ENCODE measurements at places on chromosomes 3 and 15. TPM values are rescaled to one million over a fixed set of nuclear protein-coding genes. Genes with fewer than 3 reads are reported as not detected.

Gene SAMD7
- not detected for total RNA-seq

Gene STAG1
- total RNA-seq, result 44.7 TPM

Gene KLHL40
- total RNA-seq, result not detected

Gene CA12
- 89.6 TPM for total RNA-seq

Gene EIF4A2
- total RNA-seq, result 375 TPM

Gene CCR8
- total RNA-seq, result not detected

Gene ITPKA
- total RNA-seq, result not detected

Gene TMA7
- 251 TPM for total RNA-seq

Gene IL5RA
- not detected for total RNA-seq

Gene THRB
- 22.8 TPM for total RNA-seq

- no peak overlapping the region for H3K27ac ChIP-seq
- no peaks in the 10 kb centered on the region for H3K27me3 ChIP-seq
- no peaks in the 10 kb centered on the region for H3K4me1 ChIP-seq
- no peaks in the 10 kb centered on the region for H3K36me3 ChIP-seq
- H3K4me3 ChIP-seq, result no peak overlapping the region
Observed at GRCh38 chr3:181613191-181613590, 98.5 kb upstream of the SOX2 start.

DNA sequence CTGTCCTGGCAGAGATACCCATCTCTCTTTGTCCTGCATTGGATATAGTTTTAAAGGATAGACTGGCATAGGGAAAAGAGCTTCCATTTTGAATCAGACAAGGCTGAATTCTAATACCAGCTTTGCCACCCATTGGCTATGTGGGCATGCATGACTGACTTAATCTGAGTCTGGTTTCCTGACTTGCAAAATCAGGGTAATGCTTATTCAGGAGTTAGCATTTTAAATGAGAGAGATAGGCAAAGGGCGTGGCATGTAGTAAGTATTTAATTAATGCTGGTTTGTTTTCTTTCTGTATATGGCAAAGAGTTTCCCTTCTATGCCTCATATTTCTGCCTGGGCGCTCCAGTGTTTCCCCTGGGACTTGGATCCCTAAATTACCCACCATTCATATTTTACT, 492.9 kb downstream of the IGSF11 start:
- no peak overlapping the region for H3K4me3 ChIP-seq
- H3K4me1 ChIP-seq, result no peaks in the 10 kb centered on the region
- no peaks in the 10 kb centered on the region for H3K36me3 ChIP-seq
- no peak for DNase-seq

- DNase-seq, result no peak
- no peaks in the 10 kb centered on the region for H3K36me3 ChIP-seq
- peaks cover 18% of the 10 kb centered on the region for H3K4me1 ChIP-seq
- H3K27me3 ChIP-seq, result no peaks in the 10 kb centered on the region
- H3K27ac ChIP-seq, result no peak overlapping the region
- peak overlapping the region; percentile 46 for H3K4me3 ChIP-seq
Observed at GRCh38 chr3:112302881-112303763, 9.1 kb upstream of the SLC9C1 start.

- H3K4me1 ChIP-seq, result no peaks in the 10 kb centered on the region
- no peaks in the 10 kb centered on the region for H3K27me3 ChIP-seq
- DNase-seq, result no peak
- H3K36me3 ChIP-seq, result no peaks in the 10 kb centered on the region
Observed at GRCh38 chr15:72592097-72592496, 62.4 kb upstream of the GOLGA6B start.

DNA sequence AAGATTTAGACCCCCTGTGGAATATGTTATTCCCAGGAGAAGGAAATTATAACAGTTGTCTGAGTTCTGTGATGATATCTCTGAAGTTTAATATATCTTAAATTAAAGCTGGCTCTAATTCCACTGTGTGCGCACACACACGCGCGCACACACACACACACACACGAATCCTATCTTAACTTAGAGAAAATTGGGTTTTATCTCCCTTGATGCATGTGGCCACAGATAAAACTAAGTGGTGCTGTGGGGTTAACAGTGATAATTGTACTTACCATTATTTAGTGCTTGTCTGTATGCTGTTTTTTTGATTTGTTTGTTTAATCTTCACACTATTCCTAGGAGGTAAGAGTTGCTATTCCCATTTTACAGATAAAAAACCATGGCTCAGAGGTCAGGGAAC, 7.4 kb downstream of the EEFSEC start:
- H3K4me3 ChIP-seq, result no peak overlapping the region
- no peaks in the 10 kb centered on the region for H3K27me3 ChIP-seq
- no peaks in the 10 kb centered on the region for H3K4me1 ChIP-seq
- DNase-seq, result no peak
- no peak overlapping the region for H3K27ac ChIP-seq

GRCh38 chr3:168534761-168535160, 439.0 kb upstream of the GOLIM4 start:
- H3K36me3 ChIP-seq, result no peaks in the 10 kb centered on the region
- no peaks in the 10 kb centered on the region for H3K4me1 ChIP-seq
- no peak overlapping the region for H3K27ac ChIP-seq
- no peak overlapping the region for H3K4me3 ChIP-seq
- DNase-seq, result no peak

DNA sequence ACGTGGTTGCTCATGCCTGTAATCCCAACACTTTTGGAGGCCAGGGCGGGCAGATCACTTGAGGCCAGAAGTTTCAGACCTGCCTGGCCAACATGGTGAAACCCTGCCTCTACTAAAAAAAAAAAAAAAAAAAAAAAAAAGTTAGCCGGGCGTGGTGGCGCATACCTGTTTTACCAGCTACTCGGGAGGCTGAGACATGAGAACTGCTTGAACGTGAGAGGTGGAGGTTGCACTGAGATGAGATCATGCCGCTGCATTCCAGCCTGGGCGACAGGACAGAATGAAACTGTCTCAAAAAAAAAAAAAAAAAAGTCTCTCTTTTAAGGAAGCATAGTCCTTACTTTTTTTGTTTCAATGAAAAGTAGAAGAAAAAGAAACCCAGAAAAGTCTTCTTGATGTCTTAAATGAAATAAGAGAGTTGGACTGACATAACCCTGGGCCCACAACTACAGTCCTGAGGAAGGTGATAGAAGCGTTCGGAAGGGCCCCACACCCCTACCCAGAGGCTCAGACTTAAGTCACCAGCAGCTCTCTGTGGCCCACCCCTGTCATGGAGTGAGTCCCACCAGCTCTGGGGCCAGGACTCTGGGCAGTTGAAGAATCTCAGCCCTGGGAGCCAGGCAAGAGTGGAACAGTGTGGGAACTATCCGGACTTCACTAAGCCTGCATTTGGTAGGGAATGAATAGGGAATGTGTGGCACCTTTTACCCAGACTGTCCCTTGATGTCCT, 2.6 kb downstream of the NME9 start:
- H3K4me1 ChIP-seq, result peaks cover 22% of the 10 kb centered on the region
- no peaks in the 10 kb centered on the region for H3K27me3 ChIP-seq
- no peak overlapping the region for H3K4me3 ChIP-seq
- peak; percentile 71 for DNase-seq

DNA sequence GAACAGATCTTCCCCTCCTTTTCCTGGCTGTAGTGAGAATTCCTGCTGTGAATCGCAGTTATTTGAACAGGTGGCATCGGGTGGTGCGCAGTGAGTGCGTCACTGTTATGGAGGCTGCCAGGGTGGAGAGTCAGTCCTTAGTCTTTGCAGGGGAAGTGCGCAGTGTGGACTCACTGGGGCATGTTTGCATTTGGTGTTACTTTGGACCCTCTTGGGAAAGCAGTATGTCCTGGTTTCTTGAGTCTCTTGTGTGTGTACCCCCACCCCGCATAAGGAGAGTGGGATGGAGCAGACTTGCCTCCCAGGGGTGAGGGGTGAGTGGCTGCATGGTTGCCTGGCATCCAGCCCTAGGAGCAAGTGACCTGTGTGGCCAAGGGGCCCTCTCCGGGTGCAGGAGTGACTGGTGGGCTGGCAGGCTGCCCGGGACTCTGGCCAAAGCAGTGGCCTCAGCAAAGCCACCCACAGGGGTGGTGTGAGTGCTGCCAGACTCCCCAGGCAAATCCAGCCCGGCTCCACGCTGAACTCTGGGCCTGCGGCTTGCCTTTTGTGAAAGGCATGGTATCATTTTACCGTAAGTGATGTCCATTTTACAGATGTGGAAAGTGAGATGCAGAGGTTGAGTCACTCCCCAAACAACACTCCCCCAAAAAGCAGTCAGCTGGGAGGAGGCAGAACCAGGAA, 46.4 kb downstream of the DNASE1L3 start:
- H3K4me3 ChIP-seq, result no peak overlapping the region
- peaks cover 25% of the 10 kb centered on the region for H3K36me3 ChIP-seq
- H3K27ac ChIP-seq, result peak overlapping the region; percentile 42
- DNase-seq, result no peak
- no peaks in the 10 kb centered on the region for H3K27me3 ChIP-seq

- DNase-seq, result no peak
- no peak overlapping the region for H3K27ac ChIP-seq
- no peaks in the 10 kb centered on the region for H3K4me1 ChIP-seq
- H3K27me3 ChIP-seq, result no peaks in the 10 kb centered on the region
- H3K36me3 ChIP-seq, result no peaks in the 10 kb centered on the region
Observed at GRCh38 chr3:133487204-133487603, 86.3 kb upstream of the CDV3 start.

DNA sequence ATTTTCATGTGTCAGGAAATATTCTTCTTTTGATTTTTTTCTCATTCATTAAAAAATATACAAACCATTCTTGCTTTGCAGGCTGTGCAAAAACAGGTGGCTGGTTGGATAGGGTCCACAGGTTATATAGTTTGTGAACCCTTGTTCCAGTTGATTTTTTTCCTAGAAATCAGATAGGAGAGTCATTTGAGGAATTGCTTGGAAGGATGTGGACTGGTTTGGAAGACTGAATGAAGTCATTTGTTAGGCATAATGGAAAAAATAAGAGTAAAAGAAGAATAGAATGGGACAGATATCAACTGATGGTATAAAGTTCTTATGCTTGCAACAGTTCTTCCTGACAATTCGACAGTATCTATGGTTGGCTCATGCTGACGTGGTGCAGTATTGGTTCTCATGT, 189.4 kb downstream of the PTPRG start:
- peaks cover 10% of the 10 kb centered on the region for H3K4me1 ChIP-seq
- no peaks in the 10 kb centered on the region for H3K27me3 ChIP-seq
- H3K4me3 ChIP-seq, result no peak overlapping the region
- no peak for DNase-seq
- H3K27ac ChIP-seq, result no peak overlapping the region

DNA sequence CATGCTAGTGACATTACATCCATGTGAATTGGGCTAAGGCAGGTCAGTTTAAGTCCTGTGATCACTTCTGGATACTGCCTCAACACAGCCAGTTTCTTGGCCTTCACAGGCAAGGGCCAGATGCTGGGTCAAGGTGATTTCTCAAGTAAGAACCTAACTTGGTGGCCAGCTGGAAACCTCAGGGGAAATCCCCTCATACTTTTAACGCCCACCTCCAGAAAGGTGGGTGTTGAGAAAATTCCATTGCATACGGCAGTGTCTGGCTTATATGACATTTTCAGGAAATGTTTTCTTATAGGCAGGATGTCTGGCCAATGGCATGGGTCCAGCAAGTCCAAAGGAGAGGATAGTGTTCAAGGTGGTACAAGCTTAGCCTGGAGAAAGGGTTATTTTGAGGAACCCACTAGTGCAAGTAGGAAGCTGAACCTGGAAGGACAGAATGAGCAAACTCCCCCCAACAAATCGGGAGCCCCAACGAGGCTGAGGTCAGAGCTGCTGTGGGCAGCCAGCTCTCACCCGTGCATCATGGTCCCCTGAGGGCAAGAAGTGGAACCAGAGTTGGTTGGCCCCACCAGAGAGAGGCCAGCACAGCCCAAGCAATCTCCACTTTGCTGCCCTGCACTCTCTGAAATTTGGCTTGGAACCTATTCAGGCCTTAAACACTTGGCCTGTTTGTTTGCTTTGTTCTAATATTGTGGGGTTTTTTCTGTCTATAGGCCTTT, 135.4 kb downstream of the PDE8A start:
- H3K27me3 ChIP-seq, result no peaks in the 10 kb centered on the region
- H3K4me3 ChIP-seq, result no peak overlapping the region
- no peaks in the 10 kb centered on the region for H3K4me1 ChIP-seq

GRCh38 chr3:55305696-55306485, 181.2 kb downstream of the WNT5A start:
- H3K4me3 ChIP-seq, result no peak overlapping the region
- H3K27ac ChIP-seq, result no peak overlapping the region
- no peaks in the 10 kb centered on the region for H3K27me3 ChIP-seq
- no peaks in the 10 kb centered on the region for H3K36me3 ChIP-seq
- H3K4me1 ChIP-seq, result peaks cover 8% of the 10 kb centered on the region

- no peaks in the 10 kb centered on the region for H3K27me3 ChIP-seq
- H3K36me3 ChIP-seq, result peaks cover 22% of the 10 kb centered on the region
- peak within 1 kb of the TSS; percentile 64 for H3K4me3 ChIP-seq
- DNase-seq, result no peak
- peak within 1 kb of the TSS; percentile 97 for H3K27ac ChIP-seq
Observed at GRCh38 chr3:134374105-134374790, at the start of gene AMOTL2. TSS of gene AMOTL2 (minus strand) at chr3:134374447. CDS start at chr3:134371433, 3,014 bp downstream.

DNA sequence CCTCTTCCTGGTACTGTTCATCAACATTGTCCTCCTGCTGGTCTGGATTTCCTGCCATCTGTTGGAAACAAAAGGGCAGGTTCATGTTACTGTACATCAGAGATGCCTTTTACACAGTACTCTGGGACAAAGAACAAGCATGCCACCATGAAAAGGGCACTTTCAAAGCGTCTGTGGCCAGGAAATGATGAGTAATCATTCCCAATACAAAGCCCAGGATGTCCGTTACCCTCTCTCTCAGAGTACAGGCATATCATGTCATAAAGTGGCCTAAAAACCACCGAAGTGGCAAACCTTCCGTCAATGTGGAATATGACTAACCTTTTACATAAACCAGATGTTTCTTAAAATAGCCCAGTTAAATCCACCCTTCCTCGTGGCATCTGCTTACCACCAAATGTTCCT, 71.2 kb downstream of the GOLIM4 start:
- no peaks in the 10 kb centered on the region for H3K27me3 ChIP-seq
- H3K27ac ChIP-seq, result no peak overlapping the region
- no peak overlapping the region for H3K4me3 ChIP-seq
- no peaks in the 10 kb centered on the region for H3K4me1 ChIP-seq
- peaks cover 62% of the 10 kb centered on the region for H3K36me3 ChIP-seq

GRCh38 chr15:58431221-58432149, at the start of gene LIPC:
TSS of gene LIPC (plus strand) at chr15:58431991. CDS start at chr15:58432033, 42 bp downstream.
- H3K27me3 ChIP-seq, result no peaks in the 10 kb centered on the region
- peak; percentile 44 for DNase-seq
- no peaks in the 10 kb centered on the region for H3K36me3 ChIP-seq
- no peak within 1 kb of the TSS for H3K4me3 ChIP-seq
- H3K4me1 ChIP-seq, result peaks cover 25% of the 10 kb centered on the region

DNA sequence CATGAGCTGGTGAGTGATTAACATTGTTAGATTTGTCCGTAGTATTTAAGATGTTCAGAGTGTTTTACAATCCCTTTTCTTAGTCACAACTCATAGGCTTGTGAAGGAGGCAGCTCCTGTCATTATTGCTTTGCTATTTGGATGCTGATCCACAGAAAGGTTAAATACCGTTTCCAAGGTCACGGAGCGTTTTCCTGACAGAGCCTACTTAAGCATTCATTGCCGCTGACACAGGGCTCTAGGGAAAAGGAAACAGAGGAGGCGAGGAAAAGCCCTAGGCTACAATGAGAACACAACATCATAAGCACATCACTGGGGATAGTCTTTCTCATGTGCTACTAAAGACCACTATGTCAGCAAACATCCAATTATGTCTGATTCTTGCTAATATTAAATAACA, 38.5 kb upstream of the CPB1 start:
- DNase-seq, result no peak
- H3K4me1 ChIP-seq, result no peaks in the 10 kb centered on the region
- H3K27me3 ChIP-seq, result no peaks in the 10 kb centered on the region
